ENCODE measurements at places on chromosomes 6 and 20.

GRCh38 chr6:113169484-113169883 is 687.7 kb upstream of the MARCKS start:
- DNase-seq, result no peak

GRCh38 chr6:169587975-169588374 is 113.9 kb downstream of the WDR27 start:
- no peak for DNase-seq

DNA sequence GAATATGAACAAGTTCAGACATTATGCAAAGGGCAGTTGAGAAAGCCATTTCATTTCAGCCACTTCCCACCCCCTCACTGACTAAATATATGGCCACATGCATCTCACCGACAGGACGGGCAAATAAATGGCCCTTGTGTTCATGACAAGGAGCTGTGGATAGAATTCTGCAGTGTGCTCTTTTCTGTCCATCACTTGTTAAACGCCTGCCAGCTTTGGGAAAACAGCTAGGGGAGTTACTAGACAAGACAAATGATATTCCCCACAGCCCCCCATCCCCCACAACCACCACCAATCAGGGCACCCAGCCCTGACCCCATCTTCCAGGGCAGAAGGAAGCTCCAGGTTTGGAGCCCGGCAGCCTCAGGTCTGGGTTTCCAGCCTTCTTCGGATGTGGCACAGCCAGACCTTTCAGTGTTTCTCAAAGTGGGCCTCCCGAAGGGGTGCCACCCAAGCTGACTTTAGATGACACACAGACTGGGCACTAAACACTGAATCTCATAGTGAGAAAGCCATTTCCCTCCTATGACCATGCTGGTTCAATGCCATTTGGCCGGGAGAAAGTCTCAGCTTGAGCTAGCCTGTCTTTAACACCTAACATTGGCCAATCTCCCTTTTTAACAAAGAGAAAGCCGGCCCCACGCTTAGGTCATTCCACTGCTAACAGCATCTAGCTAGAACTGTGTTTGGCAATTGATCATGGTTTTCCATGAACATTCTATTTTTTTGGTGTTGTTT is 4.0 kb upstream of the RIPOR3 start:
- no peak for DNase-seq

DNA sequence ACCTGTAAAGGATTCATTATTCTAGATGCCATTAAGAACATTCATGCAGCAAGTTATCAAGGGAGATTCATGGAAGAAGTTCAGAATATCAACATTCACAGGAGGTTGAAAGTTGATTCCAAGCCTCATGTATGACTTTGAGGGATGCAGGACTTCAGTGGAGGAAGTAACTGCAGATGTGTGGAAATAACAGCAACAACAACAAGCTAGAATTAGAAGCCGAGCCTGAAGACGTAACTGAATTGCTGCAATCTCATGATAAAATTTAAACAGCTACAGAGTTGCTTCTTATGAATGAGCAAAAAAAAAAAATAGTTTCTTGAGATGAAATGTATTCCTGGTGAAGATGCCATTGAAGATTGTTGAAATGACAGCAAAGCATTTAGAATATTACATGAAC is 73.3 kb upstream of the NXT1 start:
- DNase-seq, result no peak

GRCh38 chr6:2853769-2854395 is 12.2 kb upstream of the SERPINB1 start:
- peak; percentile 72 for DNase-seq

- DNase-seq, result no peak
These were observed 139.1 kb upstream of the SPTLC3 start for GRCh38 chr20:12869669-12870068.

- DNase-seq, result peak; percentile 75
These were observed 717 bp downstream of the CSNK2A1 start for GRCh38 chr20:542777-543368.

- no peak for DNase-seq
These were observed 17.1 kb downstream of the TTK start for GRCh38 chr6:80021591-80021990.

GRCh38 chr6:157798851-157799250 is 24.2 kb upstream of the SNX9 start:
- no peak for DNase-seq

DNA sequence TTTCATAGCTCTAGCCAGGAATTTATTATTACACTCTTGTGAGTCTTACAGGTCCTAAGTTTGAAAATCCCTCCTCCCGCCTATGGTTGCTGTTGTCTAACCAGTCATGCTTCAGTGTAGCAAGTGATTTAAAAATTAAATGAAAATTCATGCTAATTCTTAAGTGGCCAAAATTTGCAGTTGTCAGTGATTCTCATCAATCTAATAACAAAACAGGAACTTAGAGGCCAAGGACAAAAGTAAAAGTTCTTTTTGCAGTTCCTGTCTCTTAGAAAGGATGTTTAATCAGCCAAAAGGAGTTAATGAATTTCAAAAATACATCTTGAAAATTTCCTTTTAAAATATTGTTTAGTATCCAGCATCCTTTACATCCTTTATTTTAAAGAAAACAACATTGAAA is 36.3 kb downstream of the VTA1 start:
- DNase-seq, result no peak

DNA sequence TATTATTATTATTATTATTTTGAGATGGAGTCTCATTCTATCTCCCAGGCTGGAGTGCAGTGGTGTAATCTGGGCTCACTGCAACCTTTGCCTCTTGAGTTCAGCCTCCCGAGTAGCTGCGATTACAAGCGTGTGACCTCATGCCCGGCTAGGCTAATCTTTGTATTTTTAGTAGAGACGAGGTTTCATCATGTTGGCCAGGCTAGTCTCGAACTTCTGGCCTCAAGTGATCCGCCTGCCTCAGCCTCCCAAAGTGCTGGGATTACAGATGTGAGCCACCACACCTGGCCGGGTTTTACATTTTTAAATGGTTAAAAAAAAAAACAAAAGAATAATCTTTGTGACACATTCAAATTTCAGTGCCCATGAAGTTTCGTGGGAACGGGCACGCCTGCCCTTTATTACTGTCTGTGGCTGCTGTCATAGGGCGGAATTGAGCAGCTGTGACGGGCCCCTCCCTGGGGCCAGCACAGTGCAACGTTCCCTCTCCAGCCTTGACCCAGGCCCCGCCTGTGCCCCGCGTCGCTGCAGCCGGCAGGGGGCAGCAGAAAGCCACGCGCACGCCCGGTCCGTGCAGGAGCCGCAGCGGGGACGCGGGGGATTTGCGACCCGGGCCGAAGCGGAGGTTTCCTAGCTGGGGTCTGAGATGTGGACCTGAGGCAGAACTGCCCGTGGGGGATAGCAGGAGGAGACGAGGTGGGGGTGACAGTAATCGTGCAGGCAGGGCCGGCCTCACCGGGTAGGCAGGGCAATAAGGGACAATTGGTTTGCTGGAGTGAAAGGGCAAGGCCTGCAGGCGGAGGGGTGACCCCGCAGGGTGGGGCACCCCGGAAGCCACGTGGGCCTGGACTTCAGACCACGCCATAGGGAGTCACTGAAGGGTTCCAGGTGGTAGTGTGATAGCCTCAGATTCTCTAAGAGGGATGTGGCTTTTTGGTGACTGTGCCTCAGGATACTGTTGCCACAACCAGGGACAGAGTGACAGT is 54.3 kb downstream of the SYTL3 start:
- DNase-seq, result peak; percentile 86

GRCh38 chr6:125314009-125314581 is 12.3 kb upstream of the HDDC2 start:
- peak; percentile 85 for DNase-seq

DNA sequence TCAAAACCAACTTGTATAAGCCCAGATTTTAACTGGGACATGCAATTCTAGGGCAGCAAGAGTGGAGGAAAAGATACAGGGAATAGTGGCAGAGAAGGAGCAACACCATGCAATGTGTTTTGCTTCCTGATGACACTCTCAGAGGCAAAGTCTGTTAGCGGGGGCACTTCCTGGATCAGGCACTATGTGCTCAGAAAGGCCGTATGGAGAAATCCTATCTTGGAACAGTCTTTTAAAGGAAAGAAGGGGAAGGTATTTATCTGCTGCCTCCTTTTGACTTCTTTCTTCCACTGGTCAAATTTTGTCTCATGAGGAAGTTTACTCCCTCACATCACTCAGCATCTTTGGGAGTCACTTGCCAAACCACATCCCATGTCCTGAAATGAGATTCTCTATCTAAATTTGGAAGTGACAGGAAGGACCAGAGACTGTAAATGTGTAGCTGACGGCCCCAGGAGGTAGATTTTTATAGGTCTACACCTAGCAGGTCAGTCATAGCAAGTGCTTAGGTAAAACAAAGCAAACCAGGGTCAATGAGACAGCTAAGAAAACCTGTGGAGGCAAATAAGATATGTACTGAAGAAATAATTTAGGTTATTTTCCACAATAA is 91.7 kb upstream of the ELOVL5 start:
- DNase-seq, result no peak

DNA sequence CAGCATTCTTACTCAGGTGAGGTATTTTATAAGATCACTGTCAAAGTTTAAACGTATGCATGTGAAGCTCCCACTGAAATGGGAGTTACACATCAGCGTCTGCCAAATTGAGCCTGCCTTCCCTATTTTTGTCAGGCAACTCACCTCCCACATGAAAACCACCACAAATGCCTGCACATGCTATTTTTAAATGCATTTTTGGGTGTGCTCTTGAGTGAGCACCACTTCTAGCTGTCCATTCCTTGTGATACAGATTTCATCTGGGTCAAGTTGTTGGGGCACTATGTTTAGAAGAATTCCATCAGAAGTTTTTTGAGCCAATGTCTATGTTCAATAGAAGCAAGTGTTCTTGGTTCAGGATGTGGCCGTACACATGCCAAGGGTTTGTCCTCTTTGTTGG is 71.7 kb upstream of the RIPPLY2 start:
- DNase-seq, result no peak

DNA sequence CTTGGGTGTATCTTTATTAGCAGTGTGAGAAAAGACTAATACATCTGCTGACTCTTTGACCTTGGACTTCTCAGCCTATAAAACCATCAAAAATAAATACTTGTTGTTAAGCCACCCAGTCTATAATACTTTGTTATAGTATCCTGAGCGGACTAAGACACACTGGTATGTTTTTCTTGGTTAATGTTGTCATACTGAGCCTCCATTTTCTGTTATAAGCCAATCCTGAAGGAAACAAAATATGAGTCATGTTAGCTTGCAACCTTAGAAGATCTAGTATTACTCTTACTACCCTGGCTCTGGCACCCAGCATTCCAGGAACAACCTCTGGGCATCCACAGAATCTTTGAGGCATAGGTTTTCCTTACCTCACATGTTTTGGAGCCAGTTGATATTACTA is 307.2 kb downstream of the FRK start:
- no peak for DNase-seq

DNA sequence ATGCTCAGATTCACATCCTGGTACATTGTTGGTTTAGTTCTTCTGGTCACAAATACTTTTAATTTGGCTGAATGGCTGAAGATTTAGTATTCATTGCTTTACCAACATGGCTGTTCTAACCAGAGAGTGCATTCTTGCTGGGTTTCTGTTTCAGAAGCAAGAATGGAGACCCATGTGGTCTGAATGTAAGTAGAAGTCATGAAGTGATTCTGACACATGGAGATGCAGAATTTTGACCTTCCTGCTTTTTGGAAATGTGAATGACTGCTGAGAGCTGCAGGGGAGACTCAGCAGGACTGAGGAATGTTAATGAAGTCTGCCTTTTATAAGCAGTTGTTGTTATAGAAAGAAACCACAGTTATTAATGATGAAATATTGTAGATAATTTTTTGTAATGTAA is 576.1 kb upstream of the MARCKS start:
- DNase-seq, result no peak

- peak; percentile 41 for DNase-seq
These were observed 133.0 kb downstream of the GPX5 start for GRCh38 chr6:28658475-28659249.

GRCh38 chr20:63519668-63520503 is 679 bp upstream of the PPDPF start:
- DNase-seq, result peak; percentile 65

- peak; percentile 55 for DNase-seq
These were observed 55.5 kb downstream of the FOXC1 start for GRCh38 chr6:1665214-1665613.

- no peak for DNase-seq
These were observed 104.8 kb downstream of the BCKDHB start for GRCh38 chr6:80211286-80211685.

DNA sequence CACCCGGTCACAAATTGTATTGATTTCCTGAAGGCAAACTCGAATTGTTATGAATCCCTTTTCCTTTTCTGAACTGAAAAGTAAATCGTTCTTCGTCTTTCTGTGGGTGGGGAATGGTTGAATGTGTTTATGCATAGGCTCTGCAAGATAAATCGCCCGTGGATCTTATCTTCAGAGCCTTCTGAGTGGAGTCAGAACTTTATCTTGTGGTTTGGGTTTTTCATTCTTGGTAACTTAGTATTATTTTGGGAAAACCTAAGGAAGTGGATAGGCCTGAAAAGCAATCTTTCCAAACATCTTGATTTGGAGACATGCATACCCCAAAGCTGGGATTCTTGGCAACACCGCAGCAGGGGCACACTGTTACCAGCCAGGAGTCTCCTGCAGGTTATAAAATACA is 122.4 kb downstream of the MAP3K7 start:
- no peak for DNase-seq
